Mammary microvascular endothelial cell (primary cell): ENCODE measurements at places on chromosomes 6 and 20. TPM values are rescaled to one million over a fixed set of nuclear protein-coding genes. Genes with fewer than 3 reads are reported as not detected.

SLCO4A1 gene
- total RNA-seq = 9.5 and 10.4 TPM in 2 replicates

DNMT3B gene
- total RNA-seq = 4.7 and 4.9 TPM in 2 replicates

VIP gene
- total RNA-seq = 0.15 and 0.53 TPM in 2 replicates

AK9 gene
- 1.5 and 3.8 TPM in 2 replicates for total RNA-seq

CLPSL1 gene
- not detected in 2 replicates for total RNA-seq

LPA gene
- not detected in 2 replicates for total RNA-seq

DNAH8 gene
- total RNA-seq = not detected in 2 replicates

SAMD5 gene
- 0.44 and 1.00 TPM in 2 replicates for total RNA-seq

AGPAT4 gene
- total RNA-seq = 4.1 and 5.0 TPM in 2 replicates

MUC22 gene
- total RNA-seq = not detected in 2 replicates

DACT2 gene
- total RNA-seq = not detected in 2 replicates

DST gene
- 84.3 and 101 TPM in 2 replicates for total RNA-seq

RAB44 gene
- total RNA-seq = 0.07 and 0.10 TPM in 2 replicates

HFE gene
- 3.1 and 5.4 TPM in 2 replicates for total RNA-seq

TTI1 gene
- 16.5 and 18.4 TPM in 2 replicates for total RNA-seq

GSTA2 gene
- total RNA-seq = not detected in 2 replicates

DUSP15 gene
- total RNA-seq = 0.44 TPM in 1 of 2 replicates, not detected in the other

ADGRG6 gene
- 48.6 and 49.5 TPM in 2 replicates for total RNA-seq

BTN1A1 gene
- not detected in 2 replicates for total RNA-seq

HLA-DPB1 gene
- 31.0 and 37.8 TPM in 2 replicates for total RNA-seq

TDP2 gene
- 24.6 and 27.3 TPM in 2 replicates for total RNA-seq

BACH2 gene
- 0.87 and 1.4 TPM in 2 replicates for total RNA-seq

PRDM13 gene
- not detected in 2 replicates for total RNA-seq

XKR7 gene
- not detected in 2 replicates for total RNA-seq

GTSF1L gene
- not detected in 2 replicates for total RNA-seq

DEFB127 gene
- not detected in 2 replicates for total RNA-seq

FAM110A gene
- 1.6 and 4.0 TPM in 2 replicates for total RNA-seq

SLC22A2 gene
- not detected in 2 replicates for total RNA-seq

FABP7 gene
- total RNA-seq = not detected in 2 replicates

IL17A gene
- total RNA-seq = not detected in 2 replicates

FOXP4 gene
- 1.9 and 2.6 TPM in 2 replicates for total RNA-seq

C20orf202 gene
- not detected in 2 replicates for total RNA-seq

FAM209B gene
- not detected in 2 replicates for total RNA-seq
